Aortic smooth muscle cell (primary cell): ENCODE measurements at places on chromosomes 7 and 10. TPM values are rescaled to one million over a fixed set of nuclear protein-coding genes. Genes with fewer than 3 reads are reported as not detected.

The GPR141 gene
- total RNA-seq = not detected in 2 replicates

The OR9A4 gene
- not detected in 2 replicates for total RNA-seq

The PKD2L1 gene
- not detected in 2 replicates for total RNA-seq

The ANKRD30A gene
- not detected in 2 replicates for total RNA-seq

The PVRIG gene
- not detected in 2 replicates for total RNA-seq

The TRPV6 gene
- under 0.01 and 0.13 TPM in 2 replicates for total RNA-seq

The PON1 gene
- total RNA-seq = not detected in 2 replicates

The OR2A5 gene
- not detected in 2 replicates for total RNA-seq

The LEP gene
- total RNA-seq = not detected in 2 replicates

The ATOH7 gene
- total RNA-seq = under 0.01 TPM in 1 of 2 replicates, not detected in the other

The SFRP5 gene
- total RNA-seq = not detected in 2 replicates

The MYL10 gene
- not detected in 2 replicates for total RNA-seq

The VENTX gene
- total RNA-seq = not detected in 2 replicates

The HMX3 gene
- total RNA-seq = not detected in 2 replicates

The EN2 gene
- total RNA-seq = not detected in 2 replicates

The VWA2 gene
- under 0.01 TPM in 1 of 2 replicates, not detected in the other for total RNA-seq

The EEPD1 gene
- 3.2 and 6.9 TPM in 2 replicates for total RNA-seq

The ACHE gene
- not detected in 2 replicates for total RNA-seq

The PITX3 gene
- 0.12 and 0.13 TPM in 2 replicates for total RNA-seq

The ASZ1 gene
- total RNA-seq = not detected in 2 replicates

The PIK3CG gene
- total RNA-seq = 0.12 and 0.26 TPM in 2 replicates

The MGMT gene
- 21.0 and 27.8 TPM in 2 replicates for total RNA-seq

The ENTPD7 gene
- total RNA-seq = 10.4 and 13.2 TPM in 2 replicates

The TUBAL3 gene
- not detected in 2 replicates for total RNA-seq

The ACBD7 gene
- 4.8 and 5.3 TPM in 2 replicates for total RNA-seq

The FAM20C gene
- total RNA-seq = 71.9 and 93.0 TPM in 2 replicates

The CYP3A5 gene
- total RNA-seq = not detected in 2 replicates

The CTTNBP2 gene
- total RNA-seq = 1.5 and 1.9 TPM in 2 replicates

The GATAD1 gene
- 16.1 and 23.1 TPM in 2 replicates for total RNA-seq

The PBLD gene
- total RNA-seq = 8.1 and 9.9 TPM in 2 replicates

The MSMB gene
- not detected in 2 replicates for total RNA-seq

The UFSP1 gene
- total RNA-seq = 3.1 and 4.9 TPM in 2 replicates

The GCK gene
- 0.25 and 0.26 TPM in 2 replicates for total RNA-seq

The PIP4K2A gene
- 45.6 and 59.2 TPM in 2 replicates for total RNA-seq

The MBL2 gene
- not detected in 2 replicates for total RNA-seq

The LRRC61 gene
- not detected in 2 replicates for total RNA-seq

The NRP1 gene
- 813 and 990 TPM in 2 replicates for total RNA-seq

The VWDE gene
- total RNA-seq = not detected in 2 replicates
